ENCODE measurements at places on chromosomes 6 and 20.

- DNase-seq = no peak
Observed at GRCh38 chr6:128238225-128238624, 282.2 kb downstream of the PTPRK start.

DNA sequence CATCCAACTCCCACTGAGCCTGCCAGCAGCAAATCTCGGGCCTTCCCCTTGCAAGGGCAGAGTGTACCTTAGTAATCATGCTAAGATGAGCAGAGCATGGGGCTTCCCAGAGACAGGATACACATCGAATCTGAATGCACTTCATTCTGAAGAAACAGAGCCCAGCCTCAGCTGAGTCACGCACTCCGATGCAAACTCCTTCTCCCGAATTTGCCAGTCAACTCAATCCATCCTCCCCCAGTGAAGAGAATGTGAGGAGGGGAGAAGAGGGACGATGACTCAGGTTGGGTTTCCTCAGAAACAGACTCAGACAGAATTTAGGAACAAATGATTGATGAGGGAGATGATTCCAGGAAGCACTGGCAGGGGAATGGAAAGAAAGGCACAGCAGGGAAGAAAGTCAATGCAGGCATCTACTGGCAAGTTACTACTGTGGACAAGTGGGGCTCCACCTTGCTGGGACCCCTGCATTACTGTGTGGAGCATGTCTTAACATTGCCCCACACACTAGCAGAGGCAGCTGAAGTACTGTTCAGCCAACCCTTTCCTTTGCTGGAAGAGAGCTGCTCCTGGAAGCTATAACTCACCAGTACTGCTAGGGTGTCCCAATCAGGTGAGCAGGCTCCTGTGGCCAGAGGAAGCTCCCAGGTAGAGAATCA, 251.6 kb downstream of the ADGB start:
- DNase-seq = peak; percentile 72

- DNase-seq = no peak
Observed at GRCh38 chr20:50141811-50142561, 11.5 kb downstream of the PEDS1 start.

DNA sequence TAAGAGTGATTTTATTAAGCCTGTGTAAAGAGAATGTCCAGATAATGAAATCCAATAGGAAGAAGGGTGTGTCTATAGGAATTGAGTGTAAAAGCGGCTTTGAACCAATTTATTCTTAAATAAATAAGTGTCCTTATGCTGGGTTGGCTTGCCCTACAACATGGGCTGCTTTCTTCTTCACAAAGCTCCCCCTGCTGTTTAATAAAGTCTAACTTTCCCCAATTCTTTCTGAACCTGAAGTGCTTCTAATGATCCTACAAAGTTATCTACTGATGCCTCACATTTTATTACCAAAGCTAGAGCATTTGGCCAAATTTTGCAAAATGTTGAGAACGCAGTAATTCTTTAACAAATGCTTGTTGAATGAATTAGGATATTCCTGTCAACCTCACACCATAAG, 36.3 kb upstream of the SIRT5 start:
- no peak for DNase-seq

- DNase-seq = no peak
Observed at GRCh38 chr6:34035161-34035560, 110.7 kb downstream of the GRM4 start.

DNA sequence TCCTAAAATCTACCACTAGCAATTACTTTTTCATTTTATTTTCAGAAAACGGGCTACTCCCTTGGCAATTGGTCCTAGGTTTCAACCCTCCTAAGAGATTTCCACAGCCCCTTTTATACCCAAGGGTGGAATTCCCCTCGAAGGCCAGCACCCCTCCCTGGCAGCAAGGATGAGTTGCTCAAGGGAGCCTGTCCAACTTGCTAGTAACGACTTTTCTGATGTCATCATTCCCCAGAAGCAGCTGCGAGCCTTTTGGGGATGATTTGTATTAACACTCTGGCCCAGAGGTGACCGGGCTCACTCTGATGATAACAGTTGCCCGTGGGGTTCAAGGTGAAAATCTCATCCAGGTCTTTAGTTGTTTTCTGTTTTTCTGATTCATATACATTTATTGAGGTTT, 30.7 kb upstream of the NAA20 start:
- DNase-seq = no peak

DNA sequence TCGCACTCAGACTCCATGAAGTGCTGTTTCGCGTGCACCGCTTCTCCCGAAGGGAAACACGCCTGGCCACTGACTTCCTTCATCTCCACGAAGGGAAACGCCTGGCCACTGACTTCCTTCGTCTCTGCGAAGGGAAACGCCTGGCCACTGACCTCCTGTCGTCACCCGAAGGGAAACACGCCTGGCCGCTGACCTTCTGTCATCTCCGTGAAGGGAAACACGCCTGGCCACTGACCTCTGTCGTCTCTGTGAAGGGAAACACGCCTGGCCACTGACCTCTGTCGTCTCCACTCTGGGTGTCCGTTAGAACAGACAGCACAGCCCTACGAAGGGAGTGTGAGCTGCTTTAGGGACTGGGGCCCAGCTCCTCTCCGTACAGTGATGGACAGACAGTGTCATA, 17.1 kb upstream of the ADRM1 start:
- no peak for DNase-seq

- DNase-seq = no peak
Observed at GRCh38 chr20:24665741-24666191, 196.3 kb downstream of the SYNDIG1 start.

- no peak for DNase-seq
Observed at GRCh38 chr20:17712708-17713107, 12.9 kb downstream of the BANF2 start.

- DNase-seq = no peak
Observed at GRCh38 chr6:101403216-101403945, 9.9 kb downstream of the GRIK2 start.

DNA sequence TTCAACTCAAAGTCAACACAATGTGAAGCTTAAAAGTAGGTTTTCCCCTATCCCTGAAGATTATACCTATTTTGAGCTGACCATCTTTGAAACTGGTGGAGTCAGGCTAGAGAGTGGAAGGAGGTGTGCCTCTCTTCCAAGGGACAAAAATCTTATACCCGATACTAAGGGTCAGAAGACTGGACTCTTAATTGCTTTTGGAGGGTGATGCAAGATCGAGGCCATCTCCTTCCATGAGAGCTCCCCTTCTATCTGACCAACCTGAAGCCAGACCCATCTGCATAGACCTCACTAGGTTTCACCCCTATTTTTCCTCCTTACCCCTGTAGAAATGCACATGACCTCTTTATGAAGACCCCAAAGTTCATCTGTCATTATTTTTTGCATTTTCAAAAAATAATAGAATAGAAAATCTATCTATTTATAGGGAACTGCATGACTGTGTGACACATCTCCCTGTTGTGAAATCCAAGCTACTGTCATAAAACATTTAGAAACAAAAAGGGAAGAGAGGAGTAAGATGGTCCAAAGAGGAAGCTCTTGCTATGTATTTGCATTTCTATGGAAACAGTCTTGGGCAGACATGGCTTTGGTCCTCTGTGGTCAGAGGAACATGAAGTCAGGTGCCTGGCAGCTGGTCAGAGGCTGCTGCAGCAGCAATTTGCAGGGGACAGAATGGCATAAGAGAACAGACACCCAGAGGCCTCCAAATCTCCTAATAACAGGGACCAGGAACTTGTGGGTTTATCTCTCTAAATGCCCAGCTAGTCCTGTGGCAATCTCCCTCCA, 349.2 kb downstream of the MAFB start:
- no peak for DNase-seq

GRCh38 chr6:163355426-163355991, 59.0 kb upstream of the QKI start:
- no peak for DNase-seq
